Endodermal cell (in vitro differentiated cells): ENCODE measurements at places on chromosomes 7 and 10. TPM values are rescaled to one million over a fixed set of nuclear protein-coding genes. Genes with fewer than 3 reads are reported as not detected.
A peak's percentile ranks its signal among the peaks of the same experiment; 100 is the strongest.

GRCh38 chr10:23472181-23472580, 33.3 kb downstream of the OTUD1 start:
- peak; percentile 64 for DNase-seq
- no peak overlapping the region for H3K4me3 ChIP-seq
- H3K27me3 ChIP-seq: no peaks in the 10 kb centered on the region

GRCh38 chr10:14185316-14186045, 145.2 kb downstream of the FRMD4A start:
- peak; percentile 94 for DNase-seq
- H3K36me3 ChIP-seq: no peaks in the 10 kb centered on the region
- no peaks in the 10 kb centered on the region for H3K27me3 ChIP-seq
- no peak overlapping the region for H3K4me3 ChIP-seq

- no peak overlapping the region for H3K27ac ChIP-seq
- peak overlapping the region; percentile 81 for H3K4me3 ChIP-seq
- H3K4me1 ChIP-seq: no peaks in the 10 kb centered on the region
- DNase-seq: peak; percentile 96
- peaks cover 85% of the 10 kb centered on the region for H3K27me3 ChIP-seq
Observed at GRCh38 chr10:111076191-111076681, 593 bp upstream of the ADRA2A start.

DNA sequence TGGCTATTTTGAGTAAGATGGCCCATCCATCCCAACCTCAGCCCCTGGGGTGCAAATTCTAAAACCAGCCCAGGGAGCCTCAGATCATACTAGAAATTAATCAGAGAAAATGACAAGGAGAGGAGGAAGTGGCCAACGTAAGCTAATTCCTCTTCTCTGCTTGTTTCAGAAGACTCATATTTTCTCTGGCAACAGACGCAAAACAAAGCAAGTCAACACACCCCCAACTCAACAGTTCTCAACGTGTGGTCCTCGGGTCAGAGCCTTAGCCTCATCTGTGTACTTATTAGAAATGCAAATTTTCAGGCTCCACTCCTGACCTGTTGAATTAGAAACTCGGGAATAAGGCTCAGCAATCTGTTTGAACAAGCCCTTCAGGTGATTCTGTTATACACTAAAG, 413.9 kb upstream of the AUTS2 start:
- H3K27me3 ChIP-seq: no peaks in the 10 kb centered on the region
- H3K27ac ChIP-seq: no peak overlapping the region
- H3K4me3 ChIP-seq: no peak overlapping the region
- no peak for DNase-seq
- no peaks in the 10 kb centered on the region for H3K4me1 ChIP-seq
- H3K36me3 ChIP-seq: no peaks in the 10 kb centered on the region

GRCh38 chr7:151711435-151711872, 165.5 kb downstream of the PRKAG2 start:
- no peaks in the 10 kb centered on the region for H3K36me3 ChIP-seq
- H3K27ac ChIP-seq: no peak overlapping the region
- H3K27me3 ChIP-seq: no peaks in the 10 kb centered on the region
- no peaks in the 10 kb centered on the region for H3K4me1 ChIP-seq
- no peak overlapping the region for H3K4me3 ChIP-seq
- no peak for DNase-seq

DNA sequence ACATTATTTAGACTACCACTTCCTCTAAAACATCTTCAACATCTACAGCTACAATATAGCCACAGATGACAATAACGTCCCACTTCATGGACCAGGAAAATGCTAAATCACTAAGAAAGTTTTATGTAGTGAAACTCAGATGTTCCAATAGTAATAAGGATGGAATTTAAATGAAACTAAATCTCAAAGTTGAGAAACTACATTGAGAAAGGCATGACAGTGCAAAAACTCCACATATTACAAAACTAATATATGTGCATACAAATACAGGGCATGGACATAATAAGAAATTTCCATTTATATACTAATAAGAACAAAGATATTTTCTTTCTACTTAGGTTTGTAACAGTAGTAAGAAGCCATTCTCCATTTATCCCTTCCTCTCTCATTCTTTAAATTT, 31.1 kb downstream of the POT1 start:
- H3K27me3 ChIP-seq: no peaks in the 10 kb centered on the region
- no peak for DNase-seq
- no peaks in the 10 kb centered on the region for H3K4me1 ChIP-seq
- H3K36me3 ChIP-seq: peaks cover 9% of the 10 kb centered on the region
- H3K27ac ChIP-seq: no peak overlapping the region

The ZNF398 gene
- total RNA-seq: 7.1 to 13.4 TPM (median 13.4 TPM) in 3 replicates

GRCh38 chr7:50685135-50686065, 97.3 kb downstream of the GRB10 start:
- H3K36me3 ChIP-seq: peaks cover 63% of the 10 kb centered on the region
- H3K4me3 ChIP-seq: no peak overlapping the region
- H3K27ac ChIP-seq: no peak overlapping the region

DNA sequence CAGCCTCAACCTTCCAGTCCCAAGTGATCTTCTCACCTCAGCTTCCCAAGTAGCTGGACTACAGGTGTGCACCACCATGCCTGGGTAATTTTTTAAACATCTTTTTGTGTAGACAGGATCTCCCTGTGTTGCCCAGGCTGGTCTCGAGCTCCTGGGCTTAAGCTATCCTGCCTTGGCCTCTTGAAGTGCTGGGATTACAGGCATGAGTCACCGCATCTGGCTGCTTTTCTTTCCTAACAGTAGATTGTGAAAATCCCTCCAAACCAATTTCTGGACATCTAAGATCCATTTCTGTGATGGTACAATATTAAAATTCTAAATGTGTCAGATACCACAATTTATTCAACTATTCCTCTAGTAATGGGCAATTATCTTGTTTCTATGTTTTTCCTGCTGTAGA, 38.7 kb downstream of the RAB18 start:
- no peaks in the 10 kb centered on the region for H3K27me3 ChIP-seq
- no peak for DNase-seq
- no peaks in the 10 kb centered on the region for H3K4me1 ChIP-seq
- H3K27ac ChIP-seq: no peak overlapping the region

The GIMAP2 gene
- total RNA-seq: not detected in 2 replicates

The RAMP3 gene
- total RNA-seq: not detected in 3 replicates

The CTBP2 gene
- 53.2 to 79.6 TPM (median 75.3 TPM) in 3 replicates for total RNA-seq

GRCh38 chr7:28698840-28699239, 259.3 kb downstream of the TRIL start:
- H3K4me1 ChIP-seq: no peaks in the 10 kb centered on the region
- no peaks in the 10 kb centered on the region for H3K36me3 ChIP-seq
- no peak for DNase-seq
- no peaks in the 10 kb centered on the region for H3K27me3 ChIP-seq

GRCh38 chr7:133934977-133935330, 192.2 kb upstream of the LRGUK start:
- H3K4me1 ChIP-seq: peaks cover 17% of the 10 kb centered on the region
- H3K36me3 ChIP-seq: peaks cover 7% of the 10 kb centered on the region
- H3K27ac ChIP-seq: no peak overlapping the region
- DNase-seq: peak; percentile 56
- no peaks in the 10 kb centered on the region for H3K27me3 ChIP-seq

DNA sequence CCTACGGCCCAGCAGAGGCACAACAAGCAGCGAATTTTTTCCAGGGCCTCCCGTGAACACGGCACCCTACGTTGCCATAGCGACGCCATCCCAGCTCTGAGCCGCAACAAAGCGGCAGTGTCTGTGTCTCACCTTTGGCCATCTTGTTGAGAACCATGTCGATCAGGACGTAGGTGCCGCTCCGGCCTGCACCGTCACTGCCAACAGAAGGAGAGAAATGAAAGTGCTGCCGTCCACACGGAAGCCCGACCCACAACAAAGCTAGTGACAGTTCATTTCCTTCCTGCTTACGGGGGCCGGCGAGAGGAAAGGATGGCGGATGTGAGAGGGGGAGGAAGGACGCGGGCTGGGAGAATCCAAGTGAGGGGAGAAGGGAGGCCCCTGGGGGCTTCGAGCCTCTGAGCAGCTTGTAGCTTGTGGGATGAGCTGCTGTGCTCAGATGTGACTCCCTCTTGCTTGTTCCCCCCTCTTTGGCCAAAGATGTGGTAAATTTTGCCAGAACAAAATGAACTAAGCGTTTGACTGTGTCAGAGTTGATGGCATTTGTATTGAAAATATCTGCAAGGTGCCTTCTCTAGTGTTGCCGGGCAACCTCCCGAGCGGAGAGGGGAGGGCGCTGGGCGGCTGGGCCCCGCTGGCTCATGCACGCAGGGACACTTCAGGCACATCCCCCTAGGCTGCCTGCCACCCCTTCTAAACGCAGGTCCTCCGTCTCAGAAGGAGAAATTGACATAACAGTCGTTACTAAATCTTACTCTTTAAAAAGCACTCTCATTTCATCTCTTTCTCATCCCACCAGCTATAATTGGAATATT, 232.2 kb downstream of the DNAJB6 start:
- peak; percentile 81 for DNase-seq
- H3K4me1 ChIP-seq: no peaks in the 10 kb centered on the region
- no peak overlapping the region for H3K27ac ChIP-seq
